Bronchus fibroblast of lung (primary cell): ENCODE measurements at places on chromosomes 4 and X. TPM values are rescaled to one million over a fixed set of nuclear protein-coding genes. Genes with fewer than 3 reads are reported as not detected.

Gene FAM241A
- total RNA-seq = 0.89 and 1.0 TPM in 2 replicates

Gene SMR3B
- not detected in 2 replicates for total RNA-seq

Gene C4orf51
- total RNA-seq = not detected in 2 replicates

Gene RPL39
- total RNA-seq = 3,305 and 3,757 TPM in 2 replicates

Gene FRMPD3
- total RNA-seq = under 0.01 TPM in 2 replicates

Gene TRMT10A
- total RNA-seq = 5.2 and 7.6 TPM in 2 replicates

Gene PDK3
- 3.3 and 4.4 TPM in 2 replicates for total RNA-seq

Gene YTHDC1
- 20.5 and 21.4 TPM in 2 replicates for total RNA-seq

Gene SPANXA2
- total RNA-seq = not detected in 2 replicates

Gene PWWP3B
- total RNA-seq = 0.15 and 0.34 TPM in 2 replicates

Gene ASB9
- total RNA-seq = 0.74 and 2.0 TPM in 2 replicates

Gene DIPK2B
- total RNA-seq = not detected in 2 replicates

Gene SPOCK3
- total RNA-seq = 0.17 and 1.0 TPM in 2 replicates

Gene PNCK
- 0.15 TPM in 1 of 2 replicates, not detected in the other for total RNA-seq

Gene GCNA
- 0.17 and 0.59 TPM in 2 replicates for total RNA-seq

Gene USP11
- 34.8 and 41.2 TPM in 2 replicates for total RNA-seq

Gene JAKMIP1
- total RNA-seq = not detected in 2 replicates

Gene CCDC120
- 0.50 and 1.5 TPM in 2 replicates for total RNA-seq

Gene XK
- 0.15 and 0.17 TPM in 2 replicates for total RNA-seq

Gene PF4V1
- not detected in 2 replicates for total RNA-seq

Gene F9
- total RNA-seq = not detected in 2 replicates

Gene USP26
- not detected in 2 replicates for total RNA-seq

Gene USP17L18
- total RNA-seq = not detected in 2 replicates

Gene USP17L20
- total RNA-seq = not detected in 2 replicates

Gene SOWAHB
- total RNA-seq = not detected in 2 replicates

Gene PLS3
- total RNA-seq = 69.7 and 79.4 TPM in 2 replicates

Gene CDS1
- under 0.01 and 0.34 TPM in 2 replicates for total RNA-seq

Gene SPANXN4
- not detected in 2 replicates for total RNA-seq

Gene PPP4R3C
- total RNA-seq = not detected in 2 replicates

Gene UGT8
- 0.15 and 0.17 TPM in 2 replicates for total RNA-seq

Gene SMIM10
- 11.4 and 14.3 TPM in 2 replicates for total RNA-seq

Gene SLITRK4
- total RNA-seq = under 0.01 and 0.17 TPM in 2 replicates

Gene CLNK
- not detected in 2 replicates for total RNA-seq

Gene DUX4
- not detected in 2 replicates for total RNA-seq

Gene FSTL5
- not detected in 2 replicates for total RNA-seq

Gene GAGE1
- total RNA-seq = not detected in 2 replicates

Gene PABPC1L2A
- not detected in 2 replicates for total RNA-seq

Gene BEX3
- 298 and 309 TPM in 2 replicates for total RNA-seq

Gene FGFR3
- total RNA-seq = 0.45 and 0.84 TPM in 2 replicates

Gene MAGEB18
- not detected in 2 replicates for total RNA-seq

Gene SMIM43
- 0.50 and 0.59 TPM in 2 replicates for total RNA-seq

Gene COL4A5
- 14.6 and 19.5 TPM in 2 replicates for total RNA-seq

Gene TMEM131L
- total RNA-seq = 5.6 and 6.7 TPM in 2 replicates

Gene GSX2
- total RNA-seq = not detected in 2 replicates

Gene RHOXF2B
- not detected in 2 replicates for total RNA-seq

Gene SHROOM4
- 0.59 and 0.84 TPM in 2 replicates for total RNA-seq

Gene KLB
- total RNA-seq = not detected in 2 replicates

Gene ARHGAP4
- total RNA-seq = 2.2 and 3.7 TPM in 2 replicates

Gene ITIH6
- not detected in 2 replicates for total RNA-seq

Gene STPG2
- total RNA-seq = not detected in 2 replicates

Gene CCSER1
- total RNA-seq = not detected in 2 replicates

Gene NCAPG
- total RNA-seq = 28.2 and 42.7 TPM in 2 replicates

Gene CAPN6
- total RNA-seq = under 0.01 and 0.30 TPM in 2 replicates

Gene NXF2B
- total RNA-seq = not detected in 2 replicates

Gene GPR119
- total RNA-seq = not detected in 2 replicates

Gene ETDA
- not detected in 2 replicates for total RNA-seq
